ENCODE measurements at places on chromosomes 1 and 21.

- DNase-seq = no peak
Observed at GRCh38 chr1:24986372-24986965, 56.4 kb upstream of the RUNX3 start.

- no peak for DNase-seq
Observed at GRCh38 chr1:236509647-236510401, 14.0 kb upstream of the LGALS8 start.

- DNase-seq = no peak
Observed at GRCh38 chr1:81439046-81439823, 361.5 kb upstream of the ADGRL2 start.

- DNase-seq = no peak
Observed at GRCh38 chr21:35116777-35117176, 67.7 kb upstream of the RUNX1 start.

GRCh38 chr21:44304877-44305293 lies 5.0 kb downstream of the PFKL start:
- no peak for DNase-seq

GRCh38 chr21:36122977-36123376 lies 11.9 kb upstream of the CBR3 start:
- no peak for DNase-seq

- peak; percentile 56 for DNase-seq
Observed at GRCh38 chr21:14616380-14617039, 70.4 kb upstream of the SAMSN1 start.

- no peak for DNase-seq
Observed at GRCh38 chr1:59446257-59446901, 149.5 kb downstream of the FGGY start.

GRCh38 chr1:228544021-228544850 lies 57.1 kb downstream of the RNF187 start:
- no peak for DNase-seq

- no peak for DNase-seq
Observed at GRCh38 chr1:74693473-74693872, 19.9 kb upstream of the ERICH3 start.

GRCh38 chr1:246213502-246213901 lies 293.6 kb downstream of the SMYD3 start:
- DNase-seq = no peak

DNA sequence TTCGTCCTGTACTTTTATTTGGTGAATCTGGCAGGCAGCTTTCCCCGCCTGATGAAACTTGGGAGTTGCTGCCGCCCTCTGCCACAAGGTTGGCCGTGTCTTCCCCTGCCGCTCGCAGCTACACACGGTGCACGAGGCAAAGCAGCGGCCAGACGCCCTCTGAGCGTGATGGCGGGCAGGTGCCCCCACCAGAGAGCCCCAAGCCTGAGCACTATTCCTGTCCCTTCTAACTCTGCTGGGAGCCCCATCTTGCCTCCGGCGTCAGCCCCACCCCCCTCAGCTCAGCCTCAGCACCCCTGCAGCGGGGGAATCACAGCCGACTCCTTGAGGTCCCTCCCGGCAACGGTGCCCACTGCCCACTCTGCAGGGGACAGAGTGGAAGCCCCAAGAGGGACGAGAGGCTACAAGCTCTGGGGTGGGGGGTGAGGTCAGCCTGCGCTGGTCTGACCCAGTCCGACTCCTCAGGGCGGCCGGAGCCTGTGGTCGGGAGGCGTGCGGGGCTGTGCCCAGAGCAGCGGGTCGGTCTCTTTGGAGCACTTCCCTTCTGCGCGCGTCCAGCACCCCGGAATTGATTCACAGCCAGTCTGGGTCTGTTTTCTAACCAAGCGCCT lies 41.3 kb downstream of the RIPK4 start:
- DNase-seq = no peak

GRCh38 chr1:42114229-42114628 lies 39.0 kb upstream of the GUCA2B start:
- no peak for DNase-seq

DNA sequence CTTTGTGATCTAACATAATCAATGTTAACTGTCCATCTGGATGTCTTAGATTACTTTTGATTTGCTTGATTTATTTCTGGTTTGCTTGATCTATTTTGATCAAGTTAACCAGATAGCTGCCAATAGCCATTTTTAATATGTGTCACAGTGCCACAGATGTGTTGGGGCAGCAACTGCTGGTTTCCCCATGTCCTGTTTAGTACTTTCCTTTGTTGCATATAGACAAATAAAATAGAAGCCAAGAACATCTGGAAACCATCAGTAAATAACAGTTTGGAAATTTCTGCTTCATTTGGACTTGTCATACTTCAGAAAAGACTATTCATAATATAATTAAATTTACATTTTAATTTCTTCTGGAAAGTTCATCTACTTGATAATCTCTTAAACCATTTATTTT lies 145.6 kb upstream of the C21orf91 start:
- no peak for DNase-seq

DNA sequence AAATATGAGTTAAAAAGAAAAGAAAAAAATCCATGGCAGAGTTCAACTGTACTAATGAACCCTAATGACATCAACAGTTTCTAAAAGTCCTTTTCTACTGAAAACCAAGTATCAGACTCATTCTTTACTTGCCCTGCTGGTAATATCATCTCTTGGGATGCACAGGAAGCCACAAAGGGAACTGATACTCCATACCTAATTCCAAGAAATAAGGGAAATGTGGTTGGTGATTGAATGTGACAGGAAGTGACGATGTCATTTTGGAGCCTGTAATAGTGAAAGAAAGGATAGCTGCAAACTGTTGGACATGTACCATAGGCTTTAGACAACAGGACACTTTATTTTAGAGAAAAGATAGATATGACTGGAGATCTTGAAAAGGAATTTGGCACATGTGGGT lies 98.7 kb upstream of the VAV3 start:
- DNase-seq = no peak

- DNase-seq = no peak
Observed at GRCh38 chr1:166040202-166040997, 126.4 kb downstream of the FAM78B start.

DNA sequence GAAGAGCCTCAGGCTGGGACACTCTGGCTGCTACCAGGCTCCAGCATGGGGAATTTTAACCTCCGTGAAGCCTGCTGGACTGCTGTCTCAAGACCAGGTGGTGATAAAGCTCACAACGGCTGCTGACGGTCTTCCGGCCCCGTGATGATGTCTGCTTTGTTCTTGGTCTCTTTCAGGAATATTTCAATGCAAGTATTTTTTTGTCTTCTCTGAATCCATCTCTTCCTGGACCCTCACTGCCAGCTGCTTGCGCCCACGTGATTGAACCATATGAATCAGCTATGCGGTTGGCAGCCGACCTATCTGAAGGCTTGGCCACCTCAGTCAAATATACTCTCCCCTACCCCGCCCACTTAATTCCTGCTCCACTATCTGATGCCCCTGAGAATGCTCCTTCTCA lies 14.6 kb upstream of the SLC6A17 start:
- no peak for DNase-seq

All from iPS DF 19.7 (cell line).